Thymus (tissue), 14 donors: ENCODE measurements at places on chromosomes 7 and 10. TPM values are rescaled to one million over a fixed set of nuclear protein-coding genes. Genes with fewer than 3 reads are reported as not detected.

ANXA8L1 gene
- 8.6 TPM for total RNA-seq

OLAH gene
- 0.09 TPM for total RNA-seq

OR2A7 gene
- total RNA-seq = 0.24 TPM

PDCD11 gene
- 28.0 TPM for total RNA-seq

GTPBP4 gene
- 39.4 TPM for total RNA-seq
